T-helper 22 cell (primary cell): ENCODE measurements at places on chromosomes 5 and 9.

GRCh38 chr5:45507178-45507577 is 189.0 kb downstream of the HCN1 start:
- no peak for DNase-seq

GRCh38 chr5:167167191-167167795 is 1124.2 kb upstream of the WWC1 start:
- no peak for DNase-seq

DNA sequence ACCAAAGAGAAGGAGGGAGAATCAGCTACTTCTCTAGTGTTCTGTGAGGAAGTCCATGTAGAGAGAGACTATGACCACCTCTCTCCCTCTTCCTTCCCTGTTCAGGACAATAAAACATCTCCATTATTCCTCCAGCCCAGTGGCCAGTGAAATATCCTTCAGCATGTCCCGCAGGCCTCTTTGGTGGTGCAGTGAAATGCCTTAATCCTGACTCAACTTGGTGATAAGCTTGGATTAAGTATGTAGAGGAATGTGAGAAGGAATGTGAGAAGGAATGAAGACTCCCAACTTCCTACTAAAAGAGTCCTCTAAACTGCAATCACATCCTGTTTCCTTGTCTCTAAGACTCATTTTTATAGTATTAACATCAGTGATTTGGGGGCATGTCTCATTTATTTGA is 167.3 kb downstream of the TRPM3 start:
- DNase-seq, result no peak

- DNase-seq, result no peak
These were observed 22.4 kb downstream of the LYRM7 start for GRCh38 chr5:131193106-131193505.

DNA sequence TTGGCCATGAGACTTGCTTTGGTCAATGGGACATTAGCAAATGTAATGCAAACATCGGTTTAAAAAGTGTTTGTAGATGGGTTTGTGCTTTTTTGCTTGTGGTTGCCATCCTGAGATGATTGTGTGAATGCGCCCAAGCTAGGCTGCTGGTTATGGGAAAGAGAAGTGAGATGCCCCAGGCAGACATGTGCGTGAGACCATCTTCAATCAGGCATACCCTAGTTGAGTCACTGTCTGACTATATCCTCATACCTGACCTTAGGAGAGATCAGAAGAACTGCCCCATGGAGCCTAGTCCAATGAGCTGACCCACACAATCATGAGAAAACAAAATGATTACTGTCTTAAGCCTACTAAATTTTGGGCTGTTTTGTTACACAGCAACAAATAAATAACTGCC is 36.8 kb upstream of the ZNF608 start:
- DNase-seq, result no peak

- no peak for DNase-seq
These were observed 95.2 kb downstream of the PDE6A start for GRCh38 chr5:149849280-149849965.

DNA sequence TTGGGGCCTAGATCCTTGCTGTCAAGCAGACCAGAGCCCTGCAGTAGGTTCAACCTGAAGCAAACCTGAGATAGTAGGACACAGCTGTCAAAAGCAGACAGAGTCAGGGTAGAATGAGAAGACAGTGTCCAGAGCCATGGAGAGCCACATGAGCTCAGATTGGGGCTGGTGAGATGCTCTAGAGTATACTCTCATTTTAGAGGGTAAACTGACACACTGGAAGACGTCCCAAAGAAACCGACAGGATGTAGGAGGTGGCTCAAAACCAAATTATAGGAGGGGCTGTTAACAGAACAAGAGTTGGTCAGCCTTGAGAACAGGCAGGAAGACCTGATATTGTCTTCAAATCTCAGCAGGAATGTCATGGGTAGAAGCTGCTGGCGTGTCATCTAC is 11.5 kb downstream of the CCDC69 start:
- no peak for DNase-seq

GRCh38 chr9:38362852-38363588 is 29.5 kb upstream of the ALDH1B1 start:
- no peak for DNase-seq

DNA sequence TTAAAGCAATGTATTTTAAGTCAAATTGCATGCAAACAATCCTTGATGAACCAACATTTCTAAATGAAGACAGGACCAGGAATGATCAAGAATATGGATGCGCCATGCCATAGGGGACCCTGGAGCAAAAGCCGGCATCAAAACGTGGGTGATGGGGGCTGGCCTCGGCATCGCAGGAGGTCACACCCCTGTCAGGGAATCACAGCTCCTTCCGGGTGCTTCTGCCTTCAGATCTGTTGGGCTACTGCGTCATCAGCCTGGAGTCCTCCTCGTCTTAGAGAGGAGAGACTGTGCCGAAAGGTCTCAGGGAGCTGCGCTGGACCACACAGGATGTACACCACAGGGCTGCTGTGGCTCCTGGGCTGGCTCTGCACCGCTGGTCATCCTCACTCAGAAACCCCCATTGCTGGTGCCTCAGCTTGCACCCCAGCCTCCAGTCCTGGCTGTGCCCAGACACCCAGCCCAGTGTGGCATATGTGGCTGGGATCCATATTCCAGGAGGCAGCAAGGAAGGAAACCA is 152.9 kb upstream of the PPP1R26 start:
- DNase-seq, result no peak

- no peak for DNase-seq
These were observed 314.7 kb upstream of the GRAMD2B start for GRCh38 chr5:126108470-126108869.

- no peak for DNase-seq
These were observed 51.2 kb downstream of the GDA start for GRCh38 chr9:72200452-72200851.

- no peak for DNase-seq
These were observed 29.1 kb downstream of the CEL start for GRCh38 chr9:133090752-133091385.

- no peak for DNase-seq
These were observed 129.2 kb downstream of the MYO10 start for GRCh38 chr5:16806711-16807546.

- no peak for DNase-seq
These were observed 55.4 kb downstream of the SEMA4D start for GRCh38 chr9:89442501-89442978.

DNA sequence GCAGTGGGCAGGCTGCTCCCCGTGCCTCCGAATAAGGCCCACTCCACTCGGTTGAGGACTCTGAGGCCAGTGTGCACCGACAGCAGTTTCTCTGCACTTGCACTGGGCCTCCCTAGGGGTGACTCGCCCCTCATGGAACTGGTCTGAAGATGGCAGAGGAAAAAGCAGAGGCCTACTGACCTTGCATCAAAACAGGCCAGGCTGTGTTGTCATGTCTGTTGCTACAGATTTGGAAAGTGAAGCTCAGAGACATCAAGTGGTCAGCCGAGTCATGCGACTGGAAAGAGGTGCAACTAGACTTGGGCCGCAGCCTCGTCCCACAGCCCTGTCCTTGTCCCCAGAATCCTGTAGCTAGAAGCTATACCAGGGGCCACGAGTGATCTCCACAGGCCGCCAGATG is 78.3 kb downstream of the DCP2 start:
- DNase-seq, result no peak

GRCh38 chr5:10520706-10521105 is 43.2 kb upstream of the ANKRD33B start:
- no peak for DNase-seq

DNA sequence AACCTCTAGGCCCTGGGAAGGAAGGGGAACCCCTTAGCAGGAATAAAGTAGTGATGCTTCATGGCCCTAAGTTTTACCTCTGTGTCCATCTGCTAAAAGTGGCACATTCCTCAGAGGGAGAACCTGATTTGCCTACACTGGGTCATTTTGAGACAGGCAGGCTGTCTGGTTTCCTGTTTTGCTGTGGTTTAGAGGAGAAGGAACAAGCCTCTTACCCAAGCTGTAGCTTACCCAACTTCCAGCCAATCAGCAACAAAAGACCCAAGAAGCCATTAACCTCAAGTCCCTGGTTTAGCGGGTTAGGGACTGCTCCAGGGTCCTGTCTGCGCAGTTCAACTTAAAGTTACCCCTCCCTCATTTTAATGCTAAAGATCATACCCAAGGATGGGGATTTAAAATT is 411.0 kb downstream of the MAT2B start:
- no peak for DNase-seq

- DNase-seq, result no peak
These were observed 26.2 kb downstream of the TRIM32 start for GRCh38 chr9:116713271-116713670.

DNA sequence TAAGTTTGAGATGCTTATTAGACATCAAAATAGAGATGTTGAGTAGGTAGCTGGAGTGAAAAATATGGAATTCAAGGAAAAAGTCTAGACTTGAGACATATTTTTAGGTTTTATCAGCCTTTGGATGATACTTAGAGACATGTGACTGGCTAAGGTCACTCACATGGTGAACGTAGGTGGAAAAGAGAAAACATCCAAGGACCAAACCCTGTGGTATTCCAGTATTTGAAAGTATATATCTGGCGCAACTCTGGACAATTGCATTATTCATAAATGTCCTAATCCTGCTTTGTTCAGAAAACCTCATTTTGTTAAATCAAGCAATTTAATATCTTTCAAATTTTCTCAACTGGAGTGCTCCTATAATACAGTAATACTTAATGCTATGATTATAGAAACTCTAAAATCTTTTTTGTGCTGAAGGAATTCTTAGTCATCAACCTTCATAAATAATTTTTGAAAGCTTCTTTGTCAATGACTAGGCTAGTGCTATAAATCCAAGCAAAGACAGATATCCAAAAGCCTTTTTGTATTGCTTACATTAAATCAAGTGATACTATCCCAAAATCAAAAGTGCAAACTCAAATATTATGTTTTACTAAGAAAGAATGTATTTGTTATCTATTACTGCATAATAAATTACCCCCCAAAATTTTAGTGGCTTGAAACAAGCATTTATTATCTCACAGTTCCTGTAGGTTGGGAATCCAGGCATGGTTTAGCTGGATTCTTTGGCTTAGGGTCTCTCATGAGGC is 452.0 kb downstream of the ENC1 start:
- DNase-seq, result no peak

GRCh38 chr5:39580702-39581453 is 156.1 kb upstream of the DAB2 start:
- DNase-seq, result no peak

DNA sequence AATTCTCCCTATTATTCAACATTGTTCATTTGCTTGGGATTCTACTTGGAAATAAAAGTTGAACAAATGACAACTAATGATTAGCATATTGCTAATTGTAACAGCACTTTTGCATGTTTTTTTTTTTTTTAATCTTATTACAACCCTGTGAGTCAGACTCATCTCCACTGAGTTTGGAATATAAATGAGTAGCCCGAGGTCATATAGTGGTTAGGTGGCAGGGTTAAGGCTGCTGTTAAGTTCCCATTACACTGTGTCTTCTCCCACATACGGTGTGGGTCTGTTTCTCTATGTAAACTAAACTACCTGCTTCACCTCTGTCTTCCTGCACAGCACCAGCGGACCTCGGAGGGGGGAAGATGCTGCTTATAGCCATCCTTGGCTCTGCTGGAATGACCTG is 92.4 kb downstream of the EQTN start:
- no peak for DNase-seq
